Upper lobe of right lung (tissue), 1 donor: ENCODE measurements at places on chromosomes 12 and 14. TPM values are rescaled to one million over a fixed set of nuclear protein-coding genes. Genes with fewer than 3 reads are reported as not detected.

DNA sequence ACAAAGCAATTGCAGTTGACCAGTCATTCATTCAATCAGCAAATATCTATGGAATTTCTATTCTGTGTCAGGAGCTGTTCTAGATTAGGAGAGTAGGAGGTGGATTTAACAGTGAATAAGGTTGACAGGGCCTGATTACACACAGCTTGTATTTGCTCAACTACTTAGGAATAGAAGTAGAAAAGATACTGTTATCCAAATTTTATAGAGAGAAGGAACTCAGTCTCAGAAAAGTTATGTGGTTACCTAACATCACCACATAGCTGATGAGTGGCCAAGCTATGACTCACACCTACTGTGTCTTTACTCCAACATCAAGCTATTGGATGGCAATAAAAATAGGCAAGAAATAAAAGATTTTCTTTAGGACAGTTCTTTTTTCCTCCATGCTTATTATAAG is 374.8 kb downstream of the RMST start:
- DNase-seq, result no peak

DNA sequence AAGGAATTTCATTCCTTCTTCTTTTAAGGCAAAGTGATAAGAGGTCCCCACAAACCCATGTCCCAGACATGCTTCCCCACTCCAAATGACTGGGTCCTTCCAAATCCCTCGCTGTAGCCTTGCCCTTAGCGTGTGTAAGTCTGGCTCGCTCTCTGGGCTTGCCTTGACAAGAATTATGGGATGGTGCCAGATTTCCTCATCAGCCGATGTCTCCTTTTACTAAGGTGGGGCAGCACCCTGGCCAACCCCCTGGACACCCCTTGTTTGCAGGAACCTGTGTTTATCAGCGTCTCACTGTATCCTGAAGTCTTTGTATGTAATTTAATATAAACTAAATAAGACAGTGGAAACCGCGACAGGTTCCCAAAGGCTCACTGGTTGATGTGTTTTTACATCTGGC is 493.3 kb downstream of the EGLN3 start:
- no peak for DNase-seq

DNA sequence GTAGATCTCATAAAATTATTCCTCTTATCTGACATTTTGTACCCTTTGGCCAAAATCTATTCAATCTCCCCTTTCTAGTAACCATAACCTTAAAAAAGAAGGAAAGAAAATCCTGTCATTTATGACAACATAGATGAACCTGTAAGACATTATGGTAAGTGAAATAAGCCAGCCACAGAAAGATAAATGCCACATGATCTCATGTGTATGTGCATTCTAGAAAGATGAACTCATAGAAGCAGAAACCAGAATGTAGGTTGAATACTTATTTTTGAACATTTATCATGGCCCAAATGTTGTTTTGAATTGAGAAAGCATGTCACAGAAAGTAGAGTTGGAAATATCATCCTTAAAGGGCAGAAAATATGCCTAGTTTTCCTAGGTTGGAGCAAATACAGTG is 1053.6 kb downstream of the SLC6A15 start:
- DNase-seq, result no peak

DNA sequence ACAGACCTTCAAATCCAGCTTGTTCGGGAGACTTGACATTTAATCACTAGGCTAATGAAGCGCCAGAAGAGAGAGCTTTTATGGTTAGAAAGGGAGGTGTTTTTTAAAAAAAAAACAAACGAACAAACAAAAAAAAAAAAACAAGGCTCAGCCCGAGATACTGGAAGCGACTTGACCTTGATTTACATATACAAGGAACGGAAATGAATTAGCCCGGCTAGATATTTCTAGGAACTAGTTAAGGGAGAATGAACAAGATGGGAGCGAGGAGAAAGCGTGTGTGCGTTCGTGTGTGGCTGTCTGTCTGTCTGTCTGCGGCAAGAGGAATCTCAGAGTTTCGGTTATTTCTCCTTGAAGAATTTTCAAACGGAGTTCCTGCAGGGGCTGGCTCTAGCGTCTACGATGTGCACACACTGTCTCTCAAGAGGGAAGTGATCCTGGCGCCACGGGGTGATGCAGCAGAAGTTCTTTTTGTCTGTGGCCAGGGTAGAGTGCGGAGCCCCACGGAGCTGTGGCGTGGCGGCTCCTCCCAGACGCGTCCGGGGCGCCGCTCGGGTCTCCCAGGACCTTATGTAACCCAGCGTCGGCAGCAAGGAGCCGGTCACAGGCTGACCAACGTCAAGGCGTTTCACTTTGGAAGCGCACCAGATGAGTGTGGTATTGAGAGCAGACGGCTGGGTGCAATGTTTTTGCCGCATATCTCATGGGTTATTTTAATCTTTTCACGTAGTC is 18.8 kb downstream of the SOCS2 start:
- DNase-seq, result peak; percentile 84

- no peak for DNase-seq
Measured at GRCh38 chr14:68881396-68881795, 88.5 kb upstream of the ZFP36L1 start.

GRCh38 chr14:69865701-69866365 is 13.4 kb upstream of the SMOC1 start:
- no peak for DNase-seq

DNA sequence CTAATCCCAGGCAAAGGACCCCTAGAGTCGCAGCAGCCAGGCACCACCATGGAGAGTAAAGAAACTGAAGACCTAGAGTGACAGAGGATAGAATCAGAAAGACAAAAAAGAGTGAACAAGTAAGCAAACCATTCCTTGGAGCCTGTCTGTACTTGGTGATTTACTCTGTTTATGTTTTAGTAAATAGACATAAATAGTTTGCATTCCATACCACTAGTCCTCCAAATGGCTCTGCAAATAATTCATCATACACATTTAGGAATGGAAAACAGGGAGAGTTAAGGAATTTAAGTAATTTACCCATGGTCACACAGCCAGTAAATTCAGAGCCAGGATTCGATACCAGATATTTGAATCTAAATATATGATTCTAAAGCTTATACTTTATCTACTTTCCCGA is 2.8 kb downstream of the OLR1 start:
- DNase-seq, result no peak

DNA sequence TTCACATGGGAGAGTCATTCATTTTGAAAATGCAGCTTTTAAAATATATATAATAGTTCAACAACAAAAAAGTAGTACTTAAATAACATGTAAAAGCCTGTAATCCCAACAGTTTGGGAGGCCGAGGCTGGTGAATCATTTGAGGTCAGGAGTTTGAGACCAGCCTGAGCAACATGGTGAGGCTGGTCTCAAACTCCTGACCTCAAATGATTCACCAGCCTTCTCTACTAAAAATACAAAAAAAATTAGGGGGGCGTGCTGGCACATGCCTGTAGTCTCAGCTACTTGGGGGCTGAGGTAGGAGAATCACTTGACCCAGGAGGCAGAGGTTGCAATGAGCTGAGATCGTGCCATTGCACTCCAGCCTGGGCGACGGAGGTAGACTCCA is 256.3 kb upstream of the RGS6 start:
- no peak for DNase-seq

- DNase-seq, result no peak
Measured at GRCh38 chr12:44117337-44117736, 281.5 kb downstream of the TMEM117 start.

GRCh38 chr12:51841727-51842126 is 6.8 kb downstream of the FIGNL2 start:
- DNase-seq, result no peak

DNA sequence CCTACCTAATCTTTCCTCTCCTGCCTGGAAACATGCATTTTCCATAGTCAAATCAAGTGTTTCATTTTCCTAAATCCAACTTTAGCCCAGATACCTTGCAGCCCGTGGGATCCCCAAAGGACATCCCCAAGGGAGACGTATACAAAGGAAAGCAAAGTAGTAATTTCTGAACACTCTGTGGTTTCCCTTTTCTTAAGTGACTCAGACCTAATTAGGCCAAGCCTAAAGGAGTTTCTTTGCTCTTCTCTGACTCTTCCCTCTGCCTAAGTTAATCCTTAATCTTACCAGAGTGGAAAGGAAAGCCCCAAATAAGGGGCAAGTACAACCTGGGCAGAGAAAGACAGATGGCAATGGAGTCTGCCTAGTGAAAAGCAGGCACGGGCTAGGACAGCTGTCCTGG is 250.3 kb downstream of the SPTSSA start:
- DNase-seq, result no peak

- no peak for DNase-seq
Measured at GRCh38 chr14:76993752-76994151, 34.8 kb downstream of the IRF2BPL start.

- no peak for DNase-seq
Measured at GRCh38 chr12:89575374-89575773, 49.5 kb upstream of the POC1B start.

DNA sequence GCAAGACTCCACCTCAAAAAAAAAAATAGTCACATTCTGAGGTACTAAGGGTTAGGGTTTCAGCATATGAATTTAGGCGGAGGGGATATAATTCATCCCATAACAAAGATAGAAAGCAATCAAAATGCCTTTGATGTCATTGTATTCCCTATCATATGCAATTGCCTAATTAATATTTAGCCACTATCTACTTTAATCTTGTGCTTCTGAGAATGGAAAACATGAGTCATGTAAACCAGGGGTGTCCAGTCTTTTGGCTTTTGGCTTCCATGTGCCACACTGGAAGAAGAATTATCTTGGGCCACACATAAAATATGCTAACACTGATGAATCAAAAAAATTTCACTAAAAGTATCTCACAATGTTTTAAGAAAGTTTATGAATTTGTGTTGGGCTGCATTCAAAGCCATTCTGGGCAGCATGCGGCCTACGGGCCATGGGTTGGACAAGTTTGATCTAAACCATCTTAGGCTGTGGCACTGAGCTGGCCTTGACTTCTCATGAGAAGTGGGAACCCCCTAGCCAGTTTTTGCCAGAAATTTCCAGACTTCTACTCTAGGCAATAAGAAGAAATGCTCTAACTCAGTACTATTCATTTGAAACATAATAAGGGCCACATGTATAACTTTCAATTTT is 219.8 kb downstream of the PTPRO start:
- no peak for DNase-seq

DNA sequence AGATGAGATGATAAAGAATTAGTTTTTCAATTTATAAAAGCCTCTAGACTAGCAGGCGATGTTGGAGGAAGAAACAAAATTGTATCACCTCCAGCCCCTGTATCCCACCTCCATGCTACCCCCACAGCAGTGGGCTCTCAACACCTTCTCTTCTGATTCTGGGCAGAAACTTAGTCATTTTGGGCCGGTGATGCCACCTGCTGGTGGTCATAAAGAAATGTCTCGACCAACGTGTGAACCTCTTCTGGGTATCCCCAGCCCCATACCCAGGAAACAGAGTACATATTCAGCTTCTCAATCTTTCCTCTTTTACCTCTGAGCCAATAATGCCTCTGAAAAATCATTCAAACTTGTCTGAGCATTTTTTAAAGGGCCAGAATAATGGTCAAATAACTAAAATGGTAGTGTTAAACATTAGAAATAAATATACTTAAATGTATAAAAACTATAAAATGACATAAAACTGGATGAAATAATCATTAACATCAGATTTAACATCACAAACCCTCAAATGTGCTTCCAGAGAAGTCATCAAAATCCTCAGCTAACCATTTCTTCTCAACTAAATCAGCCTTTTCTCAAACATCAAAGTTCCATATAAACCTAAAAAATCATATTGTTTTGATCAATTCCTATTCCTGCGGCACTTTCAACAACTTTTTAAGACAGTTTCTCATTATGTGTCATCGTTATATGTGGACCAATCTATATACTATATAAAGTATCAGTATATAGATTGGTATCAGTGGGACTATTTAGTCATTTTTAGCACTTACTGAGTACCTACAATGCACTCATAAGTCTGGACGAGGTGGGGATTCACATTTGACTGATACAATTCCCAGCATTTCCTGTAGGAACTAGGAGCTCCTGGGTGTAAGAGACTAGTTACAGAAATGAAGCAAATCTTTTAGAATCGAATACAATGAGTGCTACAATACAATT is 69.4 kb downstream of the ATXN2 start:
- no peak for DNase-seq

DNA sequence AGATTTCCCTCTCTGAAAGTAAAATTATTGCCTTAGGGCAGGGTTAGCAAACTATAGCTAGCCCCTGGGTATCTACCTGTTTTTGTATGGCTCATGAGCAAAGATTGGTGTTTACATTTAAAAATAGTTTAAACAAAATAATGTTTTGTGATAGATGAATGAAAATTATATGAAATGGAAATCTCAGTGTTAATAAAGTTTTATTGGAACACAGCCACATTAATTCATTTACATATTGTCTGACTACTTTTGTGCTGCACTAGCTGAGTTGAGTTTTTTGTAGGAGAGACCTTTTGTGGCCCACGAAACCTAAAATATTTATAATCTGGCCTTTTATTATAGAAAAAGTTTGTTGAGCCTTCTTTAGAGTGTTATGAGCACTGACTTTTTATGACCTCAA is 48.5 kb downstream of the ADIPOR2 start:
- DNase-seq, result no peak

DNA sequence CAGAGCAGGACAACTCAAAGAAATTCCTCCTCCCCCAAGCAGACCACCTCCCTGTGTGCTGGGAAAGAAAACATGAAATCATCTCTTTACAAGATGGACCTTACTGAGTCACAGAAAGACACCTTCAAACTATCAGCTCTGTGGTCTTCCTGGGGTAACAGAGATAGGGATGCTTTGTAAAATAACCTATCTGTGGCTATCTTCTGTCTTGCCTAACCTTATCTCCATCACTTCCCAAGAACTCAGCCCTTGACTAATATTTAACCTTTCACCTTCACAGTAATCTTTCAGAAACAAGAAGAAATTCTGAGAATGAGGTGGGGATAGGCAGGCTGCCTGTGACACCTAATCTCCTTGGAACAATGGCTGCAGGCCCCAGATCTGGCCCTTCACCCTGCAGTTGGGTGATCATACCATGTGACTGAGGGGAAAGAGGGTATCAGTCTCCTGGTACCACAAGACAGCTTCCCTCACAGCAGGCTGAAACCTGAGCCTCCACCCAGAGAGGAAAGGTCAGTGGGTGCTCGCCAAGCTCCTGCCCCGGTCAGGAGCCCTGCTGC is 27.4 kb upstream of the CEBPE start:
- no peak for DNase-seq

The LALBA gene
- total RNA-seq, result not detected

The TAS2R43 gene
- total RNA-seq, result not detected

The RHEBL1 gene
- total RNA-seq, result 1.1 TPM

The SIX1 gene
- 0.14 TPM for total RNA-seq

The CLMN gene
- total RNA-seq, result 19.3 TPM

The SLC5A8 gene
- total RNA-seq, result 2.8 TPM

The NOS1 gene
- 4.9 TPM for total RNA-seq

The LRFN5 gene
- total RNA-seq, result 1.0 TPM

The PTCSC3 gene
- 2.8 TPM for total RNA-seq

The LGR5 gene
- total RNA-seq, result 0.35 TPM

The PLA2G1B gene
- 62.2 TPM for total RNA-seq

The KLHDC1 gene
- 7.6 TPM for total RNA-seq

The EIF2S1 gene
- 80.1 TPM for total RNA-seq

The ZNF891 gene
- 2.4 TPM for total RNA-seq
